ENCODE measurements at places on chromosomes 5 and 9. TPM values are rescaled to one million over a fixed set of nuclear protein-coding genes. Genes with fewer than 3 reads are reported as not detected.

CAVIN4 gene
- 4.3 TPM for total RNA-seq

GRCh38 chr9:97592126-97592525 is 41.0 kb downstream of the TSTD2 start:
- DNase-seq, result no peak

DOCK8 gene
- total RNA-seq, result 8.9 TPM

GRCh38 chr9:72150127-72150526 is 887 bp downstream of the GDA start:
- DNase-seq, result no peak

EXD3 gene
- total RNA-seq, result 37.3 TPM

DNA sequence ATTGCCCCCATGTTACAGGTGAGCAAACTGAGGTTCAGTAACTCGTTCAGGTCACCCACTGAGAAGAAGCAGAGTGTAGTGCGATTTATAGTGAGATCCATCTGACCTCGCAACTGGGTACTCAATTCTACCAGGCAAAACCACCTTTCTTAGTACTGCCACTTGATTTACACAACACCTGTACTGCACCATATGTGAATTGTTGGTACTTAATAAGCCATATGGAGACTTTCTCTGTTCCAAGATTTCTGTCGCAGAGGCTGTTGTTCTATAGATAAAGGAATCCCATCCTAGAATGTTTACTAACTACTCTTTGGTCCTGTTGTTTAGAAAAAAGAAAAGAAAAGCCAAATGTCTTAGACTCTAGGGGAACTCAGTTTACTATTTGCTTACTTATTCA is 287.5 kb downstream of the KCTD16 start:
- DNase-seq, result no peak

DNA sequence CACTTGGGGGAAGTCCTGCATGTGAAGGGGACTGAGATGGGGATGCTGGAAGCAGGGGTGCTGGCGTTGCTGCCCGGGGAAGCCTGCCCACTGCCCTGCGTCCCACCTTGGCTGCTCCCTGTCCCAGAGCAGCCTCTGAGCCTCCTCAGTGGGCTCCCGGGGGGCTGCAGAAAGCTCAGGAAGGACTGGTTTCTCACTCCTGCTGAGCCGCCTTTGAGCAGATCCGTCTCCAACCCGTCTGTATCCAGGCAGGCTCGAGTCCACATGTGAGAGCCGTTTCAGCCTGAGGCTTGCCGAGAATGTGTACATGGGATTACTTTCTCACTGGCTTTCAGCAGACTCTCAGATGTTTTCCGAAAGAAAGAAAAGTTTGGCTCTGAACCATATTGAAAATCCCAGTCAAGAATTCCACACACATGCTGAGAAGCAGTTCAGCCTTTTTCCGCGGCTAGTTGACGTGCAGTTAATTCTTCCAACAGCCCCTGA is 95.3 kb upstream of the COL5A1 start:
- DNase-seq, result no peak

- DNase-seq, result no peak
Observed at GRCh38 chr5:95858023-95858461, 35.5 kb upstream of the GLRX start.

FCHO2 gene
- 30.5 TPM for total RNA-seq

- peak; percentile 96 for DNase-seq
Observed at GRCh38 chr5:140926443-140927227, 536 bp downstream of the PCDHAC1 start.

- DNase-seq, result no peak
Observed at GRCh38 chr5:10442576-10442975, 897 bp downstream of the ROPN1L start.

CRHBP gene
- total RNA-seq, result 5.3 TPM

All from mesothelial cell of epicardium (in vitro differentiated cells).